NCI-H446 treated with DMSO at 0.1 percent for 48 hours (cell line): ENCODE measurements at places on chromosomes 5 and 9.

DNA sequence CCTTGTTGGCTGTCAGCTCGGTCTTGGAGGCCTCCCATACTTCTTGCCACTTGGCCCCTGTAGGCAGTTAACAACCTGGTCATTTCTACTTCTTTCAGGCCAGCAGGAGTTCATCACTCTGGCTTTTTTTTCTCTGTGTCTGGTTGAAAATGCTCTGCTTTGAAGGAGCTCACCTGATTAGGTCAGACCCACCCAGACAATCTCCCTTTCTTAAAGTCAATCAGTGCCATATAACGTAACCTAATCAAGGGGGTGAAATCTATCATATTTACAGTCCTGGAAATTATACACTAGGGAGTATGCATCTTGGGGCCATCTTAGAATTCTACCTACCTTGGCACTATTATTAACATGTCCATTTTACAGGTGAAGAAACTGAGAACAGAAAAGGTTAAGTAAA lies 155.4 kb downstream of the SREK1 start:
- no peak for DNase-seq

DNA sequence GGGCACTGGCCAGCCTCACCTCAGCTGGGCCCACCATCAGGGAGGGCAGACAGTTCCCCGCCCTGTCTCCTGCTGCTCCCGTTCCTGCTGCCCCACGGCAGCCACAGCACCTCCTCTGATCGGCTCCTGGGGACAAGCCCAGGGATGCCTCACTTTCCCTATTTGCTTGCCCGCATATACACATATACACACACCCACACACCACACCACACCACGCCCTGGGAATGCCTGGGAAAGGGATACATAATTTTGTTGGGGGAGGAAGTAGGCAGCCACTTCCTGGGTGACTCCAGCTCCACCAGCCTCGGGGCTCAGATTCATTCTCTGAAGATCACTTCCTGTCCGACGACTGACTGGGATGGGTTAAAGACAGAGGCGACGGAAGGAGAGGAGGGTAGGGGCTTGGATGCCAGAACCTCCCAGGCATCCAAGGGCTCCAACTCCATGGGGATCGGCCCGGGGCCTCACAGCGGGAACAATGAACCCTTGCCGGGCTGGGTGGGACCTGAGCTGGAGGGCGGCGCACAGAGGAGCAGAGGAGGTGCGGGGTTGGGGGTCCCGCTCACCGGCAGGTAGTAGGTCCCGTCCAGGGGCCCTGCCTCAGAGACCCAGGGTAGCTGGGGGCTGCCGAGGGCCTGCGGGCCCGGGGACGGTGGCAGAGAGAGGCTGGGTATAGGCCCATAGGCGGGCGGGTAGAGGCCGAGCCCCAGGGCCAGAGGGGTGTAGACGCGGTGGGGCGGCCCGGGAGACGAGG lies 2.0 kb upstream of the MZB1 start:
- DNase-seq: no peak

- DNase-seq: no peak
Observed at GRCh38 chr5:180460834-180461233, 33.3 kb upstream of the CNOT6 start.

DNA sequence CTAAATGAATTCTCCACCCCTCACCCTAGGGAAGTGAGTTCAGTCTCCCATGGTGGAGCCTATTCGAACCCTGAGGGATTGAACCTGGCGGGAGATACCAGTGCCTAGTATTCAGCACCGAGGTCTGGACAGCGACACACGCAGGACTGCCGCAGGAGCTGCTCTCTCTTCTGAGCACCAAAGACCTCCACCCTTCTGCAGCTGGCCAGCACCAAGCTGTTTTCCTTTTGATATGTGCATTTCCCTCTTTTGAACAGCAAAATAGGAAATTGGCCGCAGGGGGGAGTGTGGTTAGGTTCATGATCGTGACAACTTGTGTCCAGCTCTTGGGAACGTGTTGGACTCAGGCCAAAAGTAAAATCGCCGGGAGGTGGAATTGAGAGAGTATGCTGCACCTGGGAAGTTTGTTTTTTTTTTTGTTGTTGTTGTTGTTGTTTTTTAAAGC lies 1.2 kb upstream of the PCSK1 start:
- peak; percentile 12 for DNase-seq

DNA sequence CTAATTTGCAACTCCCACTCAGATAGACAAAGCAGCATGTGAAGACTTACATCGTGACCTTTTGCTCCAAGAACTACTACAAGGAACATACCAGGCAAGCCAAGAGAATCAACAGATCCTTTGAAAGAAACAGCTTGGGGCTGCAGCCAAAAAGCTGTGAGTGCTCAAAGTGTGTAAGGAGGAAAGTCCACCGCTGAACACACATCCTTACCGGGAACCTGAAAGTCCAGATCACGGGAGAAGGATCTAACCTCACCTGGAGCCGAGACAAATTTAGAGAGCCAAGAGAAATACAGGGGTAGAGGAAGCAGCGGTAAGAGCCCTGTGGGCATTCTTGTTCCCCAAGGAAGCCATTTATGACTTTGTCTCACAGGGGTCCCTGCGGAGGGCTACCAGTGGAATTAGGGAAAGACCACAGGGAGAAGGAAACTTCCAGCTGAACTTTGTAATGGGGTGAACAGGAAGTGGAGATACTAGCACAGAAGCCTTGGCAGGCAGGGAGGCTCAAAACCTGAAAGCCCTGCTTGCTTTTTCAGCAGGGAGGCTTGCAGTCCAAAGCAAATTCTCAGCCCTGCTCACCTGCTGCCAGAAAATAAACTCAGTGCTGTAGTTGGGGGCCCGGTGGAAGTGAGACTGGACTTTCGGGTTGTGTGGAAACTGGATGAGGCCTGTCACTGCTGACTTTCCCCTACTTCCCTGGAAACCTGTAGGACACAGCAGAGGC lies 350.2 kb downstream of the DTWD2 start:
- DNase-seq: no peak

- DNase-seq: peak; percentile 65
Observed at GRCh38 chr5:116514421-116514970, 60.1 kb downstream of the SEMA6A start.

DNA sequence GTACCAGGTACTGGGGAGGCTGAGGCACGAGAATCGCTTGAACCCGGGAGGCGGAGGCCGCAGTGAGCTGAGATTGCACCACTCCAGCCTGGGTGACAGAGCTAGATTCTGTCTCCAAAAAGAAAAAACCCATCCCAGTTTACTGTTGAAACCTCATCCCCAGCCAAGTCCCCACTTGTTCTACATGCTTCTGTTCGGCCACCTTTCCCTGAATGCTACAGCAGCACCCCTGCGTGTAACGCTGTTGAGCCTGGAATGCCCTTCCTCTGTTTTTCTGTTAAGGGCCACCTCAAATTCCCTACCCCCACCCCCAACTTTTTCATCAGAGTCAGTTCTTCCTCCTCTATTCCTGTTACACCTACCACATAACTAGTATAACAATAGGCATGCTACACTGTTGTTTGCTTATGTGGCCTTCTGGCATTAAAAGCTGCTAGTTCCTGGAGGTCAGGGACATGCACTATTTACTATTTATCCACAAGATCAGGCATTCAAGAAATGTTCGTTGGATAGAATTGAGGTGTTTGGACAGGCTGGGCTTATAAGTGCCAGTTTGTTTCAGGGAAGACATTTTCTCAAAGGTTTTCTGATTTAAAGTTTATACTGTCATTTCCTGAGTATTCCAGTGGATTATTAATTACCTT lies 47.1 kb upstream of the C5orf47 start:
- no peak for DNase-seq

- no peak for DNase-seq
Observed at GRCh38 chr5:181223058-181223728, at the start of gene TRIM41. Gene TRIM41, plus strand, starts transcription at chr5:181223281. Its CDS starts 719 bp downstream, at chr5:181224000.

- no peak for DNase-seq
Observed at GRCh38 chr5:151180291-151180690, 22.7 kb upstream of the ANXA6 start.

DNA sequence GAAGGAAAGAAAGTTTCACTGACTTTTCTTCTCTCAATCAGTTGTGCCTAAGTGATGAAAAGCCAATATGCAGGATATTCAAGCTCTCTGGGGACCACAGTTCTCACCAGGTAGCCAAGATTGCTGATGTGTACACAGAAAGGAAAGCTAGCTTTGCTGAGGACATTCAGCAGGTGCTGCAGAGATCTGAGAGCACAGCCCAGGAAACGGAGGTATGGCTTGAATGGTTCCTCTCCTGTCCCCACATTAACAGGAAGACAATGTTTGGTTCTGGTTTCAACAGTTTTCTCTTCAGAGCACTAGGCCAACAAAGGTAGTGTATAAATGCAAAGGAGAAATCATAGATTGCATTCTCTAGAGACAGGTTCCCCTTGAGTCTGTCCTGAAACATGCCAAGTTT lies 69.6 kb downstream of the PTPDC1 start:
- no peak for DNase-seq

DNA sequence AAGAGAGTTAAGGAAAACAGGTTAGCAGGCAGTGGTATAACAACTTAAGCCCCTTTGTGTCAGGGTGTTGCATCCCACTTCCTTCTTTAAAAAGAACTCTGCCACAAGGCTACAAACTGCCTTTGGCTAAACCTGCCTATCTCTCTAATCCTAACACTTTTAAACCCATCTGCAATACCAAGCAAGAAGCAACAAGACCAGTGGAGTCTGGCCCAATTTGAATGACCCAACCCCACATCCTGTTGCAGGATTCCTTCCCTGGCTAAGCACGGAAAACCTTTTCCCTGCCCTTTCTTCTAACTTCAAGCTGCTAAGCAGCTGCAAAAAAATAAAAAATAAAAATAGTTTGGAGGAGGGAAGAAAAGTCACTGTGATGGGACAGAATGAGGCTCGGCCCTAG lies 27.1 kb downstream of the ABCA1 start:
- no peak for DNase-seq

- peak; percentile 20 for DNase-seq
Observed at GRCh38 chr5:68251804-68252522, 36.4 kb downstream of the PIK3R1 start.

DNA sequence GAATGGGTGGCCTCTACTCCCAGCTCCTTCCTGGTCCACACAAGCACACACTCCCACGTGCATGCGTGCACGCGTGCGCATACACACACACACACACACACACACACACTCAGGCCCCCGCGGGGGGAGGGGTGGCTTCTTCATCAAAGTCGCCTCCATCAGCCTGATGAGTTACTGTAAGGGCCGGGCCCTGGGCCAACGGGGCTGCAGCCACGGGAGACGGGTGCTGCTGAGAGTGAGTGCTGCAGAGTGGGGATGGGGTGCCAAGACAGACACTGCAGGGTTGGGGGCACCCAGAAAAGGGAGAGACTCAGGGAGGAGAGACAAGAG lies 18.1 kb downstream of the CNTFR start:
- DNase-seq: no peak

DNA sequence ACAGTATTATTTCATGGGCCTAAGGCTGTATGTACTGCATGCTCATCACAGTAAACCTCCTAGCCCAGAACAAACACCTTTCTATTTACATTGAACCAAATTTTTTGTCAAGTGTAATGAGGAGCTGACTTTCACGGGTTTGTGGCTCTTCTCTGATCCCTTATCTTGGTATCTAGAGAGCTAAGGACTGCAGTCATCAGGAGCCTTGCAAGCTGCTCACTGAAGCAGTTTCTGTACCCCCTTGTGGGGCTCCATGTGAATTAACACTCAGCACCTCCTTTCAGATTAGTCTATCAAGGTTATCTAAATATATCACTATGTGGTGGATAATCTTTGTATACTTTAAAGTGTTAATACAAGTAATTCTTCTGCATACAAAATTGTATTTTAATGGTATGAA lies 108.2 kb downstream of the AUH start:
- DNase-seq: no peak

DNA sequence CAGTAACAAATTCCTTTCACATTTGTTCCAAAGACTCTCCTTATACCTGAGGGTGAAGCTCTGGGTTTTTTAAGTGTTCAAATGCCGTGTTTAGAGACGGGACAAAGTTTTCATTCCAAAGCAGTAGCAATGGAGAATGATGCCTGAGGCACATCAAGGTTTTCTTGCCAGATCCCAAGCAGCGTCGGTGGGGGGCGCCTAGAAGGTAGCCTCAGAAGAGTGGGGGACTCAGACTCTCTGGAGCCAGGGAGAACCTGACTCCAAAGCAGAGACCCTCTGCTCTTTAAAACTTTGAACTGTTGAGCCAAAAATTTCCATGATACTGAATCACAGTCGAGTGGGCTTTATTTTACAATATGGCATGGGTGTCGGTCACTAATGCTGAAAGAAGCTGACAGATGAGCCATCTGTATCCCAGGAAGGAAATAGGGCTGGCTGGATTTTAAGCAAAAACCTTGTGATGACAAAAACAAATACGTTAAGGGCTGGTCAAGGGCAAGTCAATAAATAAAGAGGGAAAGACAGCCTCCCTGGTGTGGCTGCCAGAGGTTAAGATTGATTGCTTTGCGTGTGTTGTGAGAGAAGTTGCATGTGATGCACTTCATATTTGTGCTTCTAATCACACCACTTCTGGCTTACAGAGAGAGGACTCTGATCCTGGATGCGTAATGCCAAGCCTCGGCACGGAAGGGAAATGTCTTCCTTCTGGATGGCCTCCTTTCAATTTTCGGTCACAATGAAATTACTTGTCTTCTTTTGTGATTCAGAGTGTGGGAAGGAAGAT lies 161.1 kb upstream of the EFNA5 start:
- no peak for DNase-seq

- no peak for DNase-seq
Observed at GRCh38 chr9:35757226-35757891, 3.3 kb upstream of the MSMP start.

- DNase-seq: no peak
Observed at GRCh38 chr5:168209997-168210396, 81.4 kb upstream of the WWC1 start.

DNA sequence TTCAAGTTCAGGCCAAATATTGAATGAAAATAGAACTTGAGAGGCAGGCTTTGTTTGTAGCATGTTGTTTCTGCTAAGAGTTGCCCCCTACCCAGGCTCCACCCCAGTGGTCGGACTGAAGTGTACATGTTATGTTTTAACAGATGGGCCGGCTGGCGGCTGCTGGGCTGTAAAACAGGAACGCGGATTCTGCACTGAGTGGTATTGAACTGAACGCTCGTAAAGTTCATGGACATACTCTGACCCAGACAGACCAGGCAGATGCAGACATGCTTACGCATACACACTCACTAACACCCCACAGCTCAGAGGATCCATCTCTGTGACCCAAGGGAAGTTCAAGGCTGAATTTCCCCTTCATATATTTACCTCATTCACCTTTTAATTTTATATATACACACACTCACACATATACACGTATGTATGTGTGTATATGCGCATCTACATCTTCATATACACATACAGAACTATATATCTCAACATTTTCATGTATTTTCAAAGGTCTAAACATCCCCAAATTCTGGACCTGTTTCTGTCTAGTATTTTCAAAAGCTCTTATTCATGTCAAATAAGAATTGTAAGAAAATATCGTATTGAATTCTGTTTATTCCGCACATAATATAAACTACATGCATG lies 1.4 kb downstream of the MARCHF3 start:
- no peak for DNase-seq
